ENCODE measurements at places on chromosomes 1 and 21. TPM values are rescaled to one million over a fixed set of nuclear protein-coding genes. Genes with fewer than 3 reads are reported as not detected.

Gene LCE1F
- not detected for total RNA-seq

Gene PATJ
- total RNA-seq = 2.5 TPM

Gene OR2T2
- not detected for total RNA-seq

Gene B3GALT2
- 1.8 TPM for total RNA-seq

Gene SPRR2F
- not detected for total RNA-seq

Gene ZNF683
- total RNA-seq = not detected

Gene LCE1C
- total RNA-seq = not detected

Gene UBE2G2
- total RNA-seq = 26.0 TPM

Gene LORICRIN
- not detected for total RNA-seq

Gene KPRP
- not detected for total RNA-seq

Gene RHOU
- 10.1 TPM for total RNA-seq

Gene HSD3B1
- total RNA-seq = 0.39 TPM

Gene HOOK1
- total RNA-seq = not detected

Gene CD58
- 6.7 TPM for total RNA-seq

Gene KRTAP12-2
- total RNA-seq = not detected

Gene OVAAL
- total RNA-seq = not detected

Gene TBX15
- 0.24 TPM for total RNA-seq

Gene PLPP3
- 283 TPM for total RNA-seq

Gene SIPA1L2
- total RNA-seq = 4.9 TPM

Gene TMEM201
- total RNA-seq = 8.2 TPM

Gene ITLN2
- not detected for total RNA-seq

Gene RGS16
- total RNA-seq = 0.39 TPM

Gene DONSON
- total RNA-seq = 25.6 TPM

Gene TOR3A
- total RNA-seq = 70.1 TPM

Gene C1orf87
- 1.0 TPM for total RNA-seq

Gene LCE1D
- total RNA-seq = not detected

Gene RIMKLA
- total RNA-seq = 0.13 TPM

Gene S100A3
- 7.1 TPM for total RNA-seq

Gene AUNIP
- total RNA-seq = 2.7 TPM

Gene ROR1
- 18.7 TPM for total RNA-seq

Gene GNG4
- total RNA-seq = 0.78 TPM

Gene ATAD3C
- total RNA-seq = 0.13 TPM

Gene SMPDL3B
- total RNA-seq = 0.26 TPM

Gene RGS13
- total RNA-seq = 0.13 TPM

Gene TDRD5
- total RNA-seq = under 0.01 TPM

Gene KRTAP13-2
- not detected for total RNA-seq

Gene SLC9A1
- 18.6 TPM for total RNA-seq

Gene NBPF20
- total RNA-seq = 1.0 TPM

Gene PRAMEF18
- total RNA-seq = not detected

Gene PROX1
- 0.32 TPM for total RNA-seq

Gene LRRC40
- total RNA-seq = 21.7 TPM

All from epithelial cell of alveolus of lung (primary cell).